ENCODE measurements at places on chromosomes 12 and 14. TPM values are rescaled to one million over a fixed set of nuclear protein-coding genes. Genes with fewer than 3 reads are reported as not detected.

The TCL1B gene
- total RNA-seq: not detected

The ATP5F1B gene
- total RNA-seq: 568 TPM

The DENR gene
- total RNA-seq: 35.7 TPM

The TMPRSS12 gene
- not detected for total RNA-seq

The LHX5 gene
- total RNA-seq: not detected

The HCFC2 gene
- 18.1 TPM for total RNA-seq

The SERPINA12 gene
- total RNA-seq: not detected

The TRMT61A gene
- total RNA-seq: 16.0 TPM

The LIN52 gene
- 8.5 TPM for total RNA-seq

The BATF gene
- 3.7 TPM for total RNA-seq

The CLBA1 gene
- total RNA-seq: 22.6 TPM

The NPC2 gene
- total RNA-seq: 217 TPM

The GPR84 gene
- total RNA-seq: 1.7 TPM

The KLHL33 gene
- 0.72 TPM for total RNA-seq

The TPH2 gene
- not detected for total RNA-seq

The CACNA1C gene
- 17.4 TPM for total RNA-seq

The BTBD6 gene
- 38.9 TPM for total RNA-seq

The RPL10L gene
- not detected for total RNA-seq

The FAIM2 gene
- total RNA-seq: 5.5 TPM

The LRCOL1 gene
- 1.8 TPM for total RNA-seq

The MRPL42 gene
- 66.7 TPM for total RNA-seq

The GNG2 gene
- total RNA-seq: 35.6 TPM

The SLC25A29 gene
- total RNA-seq: 152 TPM
